ENCODE measurements at places on chromosomes 12 and 14.

- no peak for DNase-seq
Measured at GRCh38 chr14:47149326-47149725, 497.7 kb upstream of the RPL10L start.

DNA sequence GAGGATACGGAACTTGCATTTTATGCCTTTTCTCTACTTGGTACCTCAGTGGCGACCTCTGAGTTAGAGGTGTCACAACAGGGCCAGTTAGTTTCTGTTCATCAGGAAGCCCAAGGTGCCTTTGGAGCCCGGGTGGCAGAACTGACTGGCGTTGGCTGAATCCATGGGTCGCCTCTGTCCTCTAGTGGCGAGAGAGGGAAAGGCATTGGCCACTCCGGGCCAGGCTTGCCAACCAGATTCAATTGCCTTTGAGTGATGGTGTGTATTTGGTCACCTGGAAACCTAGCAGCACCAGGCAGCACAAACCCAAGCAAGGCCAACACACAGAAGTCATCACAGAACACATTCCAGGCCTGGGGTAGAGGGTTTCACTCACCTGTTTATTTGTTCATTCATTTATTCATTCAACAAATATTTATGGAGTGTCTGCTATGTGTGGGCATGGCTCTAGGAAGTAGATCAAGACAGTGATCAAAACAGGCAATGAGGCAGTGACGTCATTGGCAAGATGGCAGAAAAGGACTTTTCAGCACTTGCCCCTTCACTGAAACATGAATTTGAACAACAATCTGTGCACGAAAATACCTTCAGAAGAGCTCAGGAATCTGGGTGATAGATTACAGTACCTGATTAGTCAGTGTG is 40.5 kb upstream of the KCNA5 start:
- peak; percentile 64 for DNase-seq

GRCh38 chr14:60514741-60515491 is 6.0 kb downstream of the SIX6 start:
- DNase-seq = peak; percentile 5

DNA sequence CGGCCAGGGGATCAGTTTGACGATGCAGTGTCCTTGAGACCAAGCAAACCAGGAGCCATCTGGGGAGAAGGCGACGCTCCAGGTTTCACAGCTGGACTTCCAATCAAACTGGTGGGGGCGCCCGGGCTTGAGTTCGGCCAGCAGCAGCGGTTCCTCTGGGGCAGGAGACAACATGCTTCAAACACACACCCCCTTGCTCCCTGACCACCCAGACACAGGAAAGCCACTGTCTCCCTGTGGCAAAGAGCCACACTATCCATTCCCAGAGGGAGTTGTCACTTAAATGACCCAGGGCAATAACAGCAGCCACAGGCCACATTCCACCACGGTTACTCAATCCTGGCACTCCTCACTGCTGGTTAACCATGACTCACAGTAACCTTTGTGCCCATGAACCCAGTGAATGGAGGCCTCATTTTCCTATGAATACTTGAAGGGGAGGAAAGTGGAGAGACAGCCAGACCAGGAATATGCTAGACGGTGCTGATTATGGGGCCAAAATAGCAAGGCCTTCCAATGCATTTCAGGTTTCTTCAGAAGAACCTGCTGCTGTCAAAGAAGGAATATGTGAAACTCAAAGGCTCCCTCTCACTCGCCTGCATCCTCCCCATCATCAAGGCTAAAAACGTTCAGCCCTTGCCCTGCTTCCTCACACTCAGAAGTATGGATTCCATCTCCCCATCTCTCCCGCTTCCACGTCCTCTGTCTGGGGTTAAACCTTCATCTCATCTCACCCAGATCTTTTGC is 8.5 kb downstream of the WSB2 start:
- DNase-seq = peak; percentile 96

- no peak for DNase-seq
Measured at GRCh38 chr12:106025129-106025528, 113.6 kb downstream of the NUAK1 start.

- DNase-seq = peak; percentile 36
Measured at GRCh38 chr14:36661506-36662257, at the start of gene PAX9. PAX9 (plus strand) TSS chr14:36661860; CDS start chr14:36662090, 230 bp downstream.

GRCh38 chr14:29489911-29490425 is 437.7 kb downstream of the PRKD1 start:
- no peak for DNase-seq

All from cardiac fibroblast (primary cell).